ENCODE measurements at places on chromosomes 12 and 14. TPM values are rescaled to one million over a fixed set of nuclear protein-coding genes. Genes with fewer than 3 reads are reported as not detected.

KMT2D gene
- 22.0 TPM for total RNA-seq

KERA gene
- not detected for total RNA-seq

KLHL33 gene
- not detected for total RNA-seq

PSMB5 gene
- 259 TPM for total RNA-seq

PLEKHH1 gene
- 2.9 TPM for total RNA-seq

OR6C65 gene
- not detected for total RNA-seq

MANSC1 gene
- total RNA-seq = 0.24 TPM

POLE2 gene
- total RNA-seq = 2.3 TPM

CYP46A1 gene
- total RNA-seq = not detected

KCNK10 gene
- not detected for total RNA-seq
